ENCODE measurements at places on chromosomes 5 and 9.

- DNase-seq: peak; percentile 80
Observed at GRCh38 chr9:127937388-127938297, at the start of gene DPM2. Gene DPM2 (minus strand): TSS chr9:127937854. CDS start chr9:127937820, 34 bp downstream.

- no peak for DNase-seq
Observed at GRCh38 chr9:14183001-14183400, 130.9 kb downstream of the NFIB start.

- no peak for DNase-seq
Observed at GRCh38 chr5:78467140-78467539, 106.7 kb downstream of the SCAMP1 start.

DNA sequence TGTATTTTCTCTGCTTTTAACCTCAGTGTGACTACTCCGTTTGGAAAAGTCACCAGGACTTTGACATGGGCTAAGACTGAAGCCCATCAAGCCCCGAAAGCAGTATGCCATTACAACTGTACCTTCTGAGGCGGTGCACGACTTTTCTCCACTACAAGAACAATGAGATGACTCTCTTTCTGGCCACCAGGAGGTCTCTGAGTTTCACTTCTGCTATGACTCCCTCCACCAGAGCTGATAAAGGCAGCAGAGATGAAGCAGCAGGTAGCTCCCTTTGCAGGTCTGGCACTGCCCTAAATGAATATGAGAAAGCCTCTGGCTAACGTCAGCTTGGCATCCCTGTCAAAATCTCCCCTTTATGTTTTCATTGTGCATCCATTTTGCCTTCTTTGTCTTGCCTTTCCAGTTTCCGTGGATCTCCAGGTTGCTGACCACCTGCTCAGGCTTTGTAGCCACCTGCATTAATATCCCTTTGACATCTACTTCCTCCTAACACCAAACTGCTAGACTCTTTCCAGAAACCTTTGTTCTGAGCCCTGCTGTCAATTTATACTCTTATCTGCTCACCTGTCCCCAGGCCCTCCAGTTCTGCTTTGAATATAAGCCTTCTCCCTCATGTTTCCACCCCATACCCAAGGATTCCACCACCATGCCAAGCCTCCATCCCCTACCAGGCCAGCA lies 221.7 kb downstream of the ZNF608 start:
- no peak for DNase-seq

- no peak for DNase-seq
Observed at GRCh38 chr5:74122979-74123590, 497.1 kb downstream of the ARHGEF28 start.

DNA sequence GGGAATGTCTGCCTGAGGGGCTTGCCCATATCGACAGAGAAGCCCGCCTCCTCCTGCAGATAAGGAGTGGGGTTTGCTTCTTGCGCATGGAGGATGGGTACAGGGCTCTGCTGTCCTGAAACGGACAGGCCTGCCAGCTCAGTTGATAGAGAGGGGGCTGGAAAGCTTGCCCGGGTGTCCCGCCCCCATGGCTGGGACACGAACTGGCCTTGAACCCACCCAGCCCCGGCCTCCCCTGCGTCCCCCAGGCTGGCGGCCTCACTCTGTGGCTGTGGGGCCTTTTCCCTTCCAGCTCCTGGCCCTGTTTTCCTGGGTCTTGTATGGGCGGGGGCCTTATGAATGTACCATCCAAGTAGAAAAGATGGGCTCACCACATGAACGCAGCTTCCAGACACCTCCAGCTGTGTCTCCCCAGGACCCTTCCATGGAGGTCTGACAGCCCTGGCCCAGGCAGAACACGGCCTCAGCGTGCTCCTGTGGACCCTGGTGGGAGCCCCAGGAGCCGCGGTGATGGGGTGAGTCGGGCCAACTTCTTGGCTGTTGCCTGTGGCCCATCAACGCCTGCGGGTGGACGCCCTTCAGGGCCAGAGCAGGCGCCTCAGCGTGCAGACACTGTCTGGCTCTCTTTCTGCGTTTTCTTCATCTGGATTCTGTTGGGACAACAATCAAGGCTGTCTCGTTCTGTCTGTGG lies 15.9 kb upstream of the SLC2A6 start:
- no peak for DNase-seq

- DNase-seq: no peak
Observed at GRCh38 chr5:6723122-6723815, 10.0 kb downstream of the TENT4A start.

DNA sequence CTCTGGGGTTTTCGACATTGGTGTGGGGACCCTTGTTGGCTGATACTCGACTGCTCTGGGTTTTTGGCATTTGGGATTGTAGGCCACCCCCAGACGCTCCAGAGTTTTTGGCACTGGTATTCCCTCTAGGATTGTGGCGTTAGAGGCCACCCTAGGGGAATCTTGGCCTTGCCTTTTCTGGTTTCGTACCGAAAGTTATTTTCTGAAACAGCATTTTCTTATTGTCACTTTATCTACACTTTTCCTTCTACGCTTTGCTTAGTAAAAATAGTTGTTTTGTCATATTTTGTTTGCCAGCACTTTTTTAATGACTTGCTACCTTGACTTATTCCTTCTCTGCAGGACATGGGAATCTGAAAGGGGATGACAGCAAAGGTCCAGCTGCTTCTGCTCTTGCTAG lies 25.1 kb upstream of the CLPTM1L start:
- DNase-seq: no peak

DNA sequence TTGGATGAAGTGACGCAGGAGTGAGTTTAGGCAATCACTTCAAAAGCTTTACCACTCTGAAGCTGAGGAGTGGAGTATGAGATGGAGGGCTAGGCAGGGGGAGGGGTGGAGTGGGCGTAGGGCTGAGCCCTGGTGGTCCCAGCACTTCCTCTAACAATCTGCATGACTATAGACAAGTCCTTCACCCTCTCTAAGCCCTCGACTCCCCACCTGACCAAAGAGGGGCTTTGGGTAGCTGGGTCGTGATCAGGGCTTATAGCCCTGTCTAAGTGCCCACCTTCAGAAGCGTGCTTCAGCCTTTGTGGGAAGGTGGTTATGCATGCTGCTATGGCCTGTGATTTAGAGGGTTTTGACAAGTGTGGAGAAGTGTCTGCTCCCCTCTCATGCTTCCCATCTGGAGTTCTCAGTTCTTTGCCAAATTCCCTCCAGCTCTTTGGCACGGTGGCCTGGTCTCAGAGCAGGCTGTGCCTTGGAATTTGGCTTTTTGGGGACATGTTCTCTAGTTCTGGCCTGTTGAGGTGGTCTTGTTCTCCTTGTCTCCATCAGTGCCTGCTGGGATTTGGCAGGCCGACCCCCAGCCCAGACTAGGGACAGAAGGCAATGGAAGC lies 53.0 kb downstream of the ACTBL2 start:
- DNase-seq: no peak

- DNase-seq: no peak
Observed at GRCh38 chr5:127094161-127094814, 21.0 kb upstream of the C5orf63 start.

- DNase-seq: no peak
Observed at GRCh38 chr5:115531380-115531779, 13.2 kb downstream of the FEM1C start.

- DNase-seq: no peak
Observed at GRCh38 chr5:54704333-54704732, 186.8 kb downstream of the SNX18 start.

- DNase-seq: no peak
Observed at GRCh38 chr5:116320486-116320885, 235.7 kb downstream of the COMMD10 start.

DNA sequence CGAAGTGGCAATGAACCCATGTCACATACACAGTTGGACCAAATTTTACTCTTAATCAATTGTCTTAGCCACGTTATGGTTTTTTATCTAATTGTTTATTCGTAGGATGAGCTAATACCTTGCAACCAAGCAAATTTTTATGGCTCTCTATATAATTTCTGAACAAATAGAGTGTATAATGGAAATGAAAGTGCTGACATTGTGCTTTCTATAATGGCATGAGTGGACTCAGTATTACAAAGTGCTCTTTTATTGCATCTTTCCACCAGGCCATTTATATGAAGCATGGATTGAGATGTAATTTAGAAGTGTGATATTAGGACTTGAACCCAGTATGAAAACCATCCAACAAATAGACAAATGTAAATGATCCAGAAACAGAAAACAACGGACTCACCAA lies 1096.0 kb downstream of the DTWD2 start:
- DNase-seq: no peak

DNA sequence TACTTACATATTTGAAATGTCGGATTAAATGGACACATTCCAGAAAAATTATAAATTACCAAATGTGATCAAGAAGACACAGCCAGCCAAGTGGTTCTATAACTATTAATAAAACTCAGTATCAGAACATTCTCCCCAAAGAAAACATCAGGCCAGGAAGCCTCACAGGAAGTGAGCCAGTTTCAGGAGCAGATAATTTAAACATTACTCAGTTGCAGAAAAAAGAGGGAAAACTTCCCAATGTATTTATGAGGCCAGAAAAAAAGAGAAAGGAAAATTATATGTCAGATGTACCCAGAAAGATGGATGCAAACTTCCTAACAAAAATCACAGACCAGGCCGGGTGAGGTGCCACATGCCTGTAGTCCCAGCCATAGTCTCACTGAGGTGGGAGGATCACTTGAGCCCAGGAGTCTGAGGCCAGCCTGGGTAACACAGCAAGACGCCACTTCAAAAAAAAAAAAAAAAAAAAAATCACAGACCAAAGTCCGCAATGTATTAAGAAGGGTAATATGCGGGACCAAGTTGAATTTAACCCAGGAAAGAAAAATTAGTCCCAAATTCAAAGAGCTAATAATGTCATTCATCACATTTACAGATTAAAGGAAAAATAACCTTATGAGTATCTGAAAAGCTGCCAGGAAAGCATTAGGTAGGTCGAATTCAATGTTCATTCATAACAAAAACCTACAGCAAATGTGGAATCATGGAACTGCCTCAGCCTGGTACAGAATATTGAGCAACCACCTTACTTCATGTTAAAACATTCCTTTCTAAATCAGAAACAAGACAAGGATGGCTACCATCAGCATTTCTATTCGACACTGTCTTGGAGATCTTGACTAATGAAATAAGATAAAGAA lies 37.2 kb upstream of the NRARP start:
- no peak for DNase-seq

- peak; percentile 75 for DNase-seq
Observed at GRCh38 chr9:72292256-72292682, 72.7 kb downstream of the ZFAND5 start.

DNA sequence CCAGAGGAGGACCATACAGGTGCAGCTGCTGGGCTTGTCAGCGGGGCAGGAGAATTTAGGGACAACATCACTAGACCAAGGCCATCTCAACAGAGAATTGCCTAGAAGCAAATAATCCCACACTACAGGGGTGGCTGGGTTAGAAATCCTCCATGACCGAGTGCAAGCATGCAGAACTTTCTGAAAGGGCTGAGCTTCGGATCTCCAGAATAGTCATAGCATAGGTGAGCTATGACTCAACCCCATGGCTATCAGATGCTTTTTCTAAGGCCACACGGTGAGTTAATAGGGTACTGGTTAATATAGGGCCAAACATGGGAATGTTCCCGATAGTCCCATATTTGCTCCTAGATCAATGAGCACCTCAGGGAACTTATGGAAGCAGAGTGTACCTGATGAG lies 4.2 kb downstream of the KCNIP1 start:
- no peak for DNase-seq

DNA sequence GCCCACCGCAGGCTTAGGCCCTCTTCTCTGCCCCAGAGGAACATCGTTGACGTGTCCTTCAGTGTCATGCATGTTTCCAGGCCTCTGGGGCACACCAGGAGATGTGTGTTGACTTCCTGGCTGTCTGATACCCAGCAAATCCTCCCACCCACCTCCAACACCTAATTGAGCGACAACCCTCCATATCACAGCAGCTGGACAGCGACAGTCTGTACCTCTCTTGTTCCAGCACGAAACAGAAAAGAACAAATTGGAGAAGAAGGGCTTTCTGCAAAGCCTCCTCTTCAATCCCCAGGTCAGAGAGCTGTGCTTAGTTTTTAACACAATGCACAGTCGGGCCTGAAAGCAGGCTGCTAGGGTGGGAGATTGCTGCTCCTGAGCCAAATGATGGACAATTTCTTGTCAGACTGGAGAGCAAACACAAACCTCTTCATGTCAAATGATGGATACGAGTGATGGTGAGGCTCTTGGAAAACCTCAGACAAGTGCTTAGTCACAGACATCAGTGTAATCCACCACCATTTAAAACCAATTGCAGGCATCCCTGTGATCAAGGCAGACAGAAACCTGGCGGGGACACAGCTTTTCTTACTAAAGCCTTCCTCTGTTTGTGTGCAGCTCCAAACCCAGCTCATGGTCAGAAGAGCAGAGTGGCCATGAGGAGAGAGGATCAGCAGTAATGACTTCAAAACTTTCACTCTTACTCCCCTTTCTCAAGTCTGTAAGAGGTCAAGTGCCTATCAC lies 110.6 kb downstream of the EBF1 start:
- DNase-seq: no peak

DNA sequence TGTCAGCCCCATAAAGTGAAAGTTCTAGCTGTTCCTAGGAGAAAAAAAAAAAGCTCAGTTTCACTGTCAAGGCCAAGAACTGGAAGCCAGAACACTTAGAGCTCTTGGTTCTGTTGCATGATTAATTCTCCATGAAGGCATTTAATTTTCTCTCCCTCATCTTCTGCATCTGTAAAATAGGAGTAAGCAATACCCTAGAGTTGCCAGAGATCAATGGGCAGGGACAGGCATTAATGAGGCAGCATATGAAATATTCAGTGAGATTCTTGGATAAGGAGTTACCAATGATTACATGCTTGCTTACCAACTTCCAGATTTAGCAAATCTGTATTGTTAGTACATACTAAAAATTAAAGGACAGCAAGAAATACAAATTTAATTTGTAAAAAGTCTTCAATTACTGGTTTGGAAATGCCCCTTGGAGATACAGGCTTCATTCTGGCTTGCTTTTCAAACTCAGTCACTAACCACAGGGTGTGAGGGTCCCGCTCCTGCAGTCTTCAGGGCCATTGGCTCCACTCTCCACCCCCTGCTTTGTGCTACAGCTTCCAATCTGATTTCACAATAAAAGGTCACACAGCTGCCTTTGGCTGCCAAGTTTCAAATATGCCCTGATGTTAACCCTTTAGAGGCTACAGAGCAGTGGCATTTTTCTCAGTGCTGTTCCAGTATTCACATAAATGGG lies 624.6 kb downstream of the BNC2 start:
- DNase-seq: no peak

DNA sequence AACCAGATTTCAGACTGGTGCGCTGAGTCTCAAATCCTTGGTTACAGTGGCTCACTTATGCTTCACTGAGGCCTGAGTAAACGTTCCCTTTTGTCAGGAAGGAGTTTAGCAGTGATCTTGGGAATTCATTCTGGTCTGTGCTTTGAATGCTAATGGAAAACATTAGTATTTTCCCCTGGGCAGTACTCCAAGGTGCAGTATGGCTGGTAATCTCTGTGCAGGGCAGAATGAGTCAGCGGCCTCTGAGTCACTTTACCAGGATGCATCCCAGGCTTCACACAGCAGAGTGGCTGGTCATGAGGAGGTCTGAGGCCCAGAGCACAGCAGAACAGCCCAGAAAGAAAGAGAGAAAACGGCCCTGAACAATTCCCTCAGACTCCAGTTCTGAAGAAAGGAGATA lies 54.0 kb downstream of the PCA3 start:
- no peak for DNase-seq
